Activated naive CD8-positive, alpha-beta T cell treated with anti-CD3 and anti-CD28 coated beads, Interleukin-2, amount 10 ng/mL, durations not matched to agents 7 days and 5 days (primary cell): ENCODE measurements at places on chromosomes 1 and 21. TPM values are rescaled to one million over a fixed set of nuclear protein-coding genes. Genes with fewer than 3 reads are reported as not detected.

- no peak for DNase-seq
These were observed 106.1 kb downstream of the CRYAA start for GRCh38 chr21:43274946-43275310.

- DNase-seq = no peak
These were observed 68.1 kb upstream of the RRP15 start for GRCh38 chr1:218217040-218217439.

DNA sequence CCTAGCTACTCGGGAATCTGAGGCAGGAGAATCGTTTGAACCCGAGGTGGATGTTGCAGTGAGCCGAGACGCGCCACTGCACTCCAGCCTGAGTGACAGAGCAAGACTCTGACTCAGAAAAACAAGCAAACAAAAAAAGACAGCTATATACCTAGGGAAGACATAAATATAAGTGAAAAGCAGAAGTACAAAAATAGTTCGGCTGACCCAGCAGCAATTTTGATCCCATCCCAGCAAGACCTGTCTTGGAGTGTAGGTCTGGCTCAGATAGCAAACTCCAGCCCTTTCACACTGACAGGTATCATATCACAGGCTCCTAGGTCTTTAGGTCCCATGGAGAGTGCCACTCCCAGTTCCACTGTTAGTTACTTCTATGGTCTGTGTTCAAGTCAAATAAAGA is 14.6 kb downstream of the MTX1 start:
- no peak for DNase-seq

ETV3 gene
- 39.4 TPM for total RNA-seq

GRCh38 chr1:172252321-172252720 is 168.2 kb upstream of the C1orf105 start:
- no peak for DNase-seq

GRCh38 chr1:23369335-23370013 is at the start of gene ZNF436:
ZNF436 (minus strand) TSS chr1:23369836; CDS start chr1:23368005, 1,831 bp downstream.
- DNase-seq = no peak

- no peak for DNase-seq
These were observed 90.0 kb downstream of the STUM start for GRCh38 chr1:226638608-226639007.

BARHL2 gene
- not detected for total RNA-seq

- DNase-seq = no peak
These were observed 1528.0 kb upstream of the TPTE start for GRCh38 chr21:8993284-8993942.

TMPRSS15 gene
- not detected for total RNA-seq

SAMSN1 gene
- total RNA-seq = 121 TPM

DNA sequence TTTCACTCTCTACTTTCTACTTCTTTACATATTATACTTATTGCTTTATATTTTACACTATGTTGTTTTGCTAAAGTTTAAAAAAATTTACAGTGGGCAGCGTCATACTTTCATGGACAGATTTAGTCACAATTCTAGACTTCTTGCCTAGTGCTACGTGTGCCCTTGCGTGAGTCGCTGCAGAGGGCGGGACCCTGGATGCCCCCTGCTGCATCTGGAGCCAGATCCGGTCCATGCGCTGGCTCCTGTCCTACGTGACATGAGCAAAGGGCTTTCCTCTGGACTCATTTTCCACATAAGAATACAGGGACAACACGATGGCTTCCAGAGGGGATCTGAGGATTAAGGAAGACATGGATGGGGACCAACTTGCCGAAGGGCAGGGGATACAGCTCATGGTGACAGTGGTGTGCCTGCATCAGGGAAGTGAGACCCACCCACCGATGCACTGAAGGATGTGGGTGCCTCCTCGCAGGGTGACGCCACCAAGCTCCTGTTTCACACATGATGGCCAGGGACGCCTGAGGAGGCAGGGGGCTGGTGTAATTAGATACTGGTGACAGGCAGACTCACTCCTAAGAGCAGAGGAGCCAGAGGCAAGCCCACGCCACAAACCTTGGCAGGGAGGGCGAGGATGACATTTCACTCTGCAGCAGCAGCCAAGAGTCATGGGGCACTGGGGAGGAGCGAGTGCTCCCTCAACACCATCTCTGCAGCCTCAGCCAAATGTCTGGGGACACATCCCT is 86.6 kb downstream of the DMRTB1 start:
- DNase-seq = peak; percentile 9

GRCh38 chr1:151540982-151541377 is 871 bp downstream of the TUFT1 start:
- DNase-seq = no peak

SLFNL1 gene
- 0.60 TPM for total RNA-seq

- DNase-seq = no peak
These were observed 51.3 kb downstream of the DNAJC6 start for GRCh38 chr1:65360648-65361047.

TOE1 gene
- total RNA-seq = 20.4 TPM

DNA sequence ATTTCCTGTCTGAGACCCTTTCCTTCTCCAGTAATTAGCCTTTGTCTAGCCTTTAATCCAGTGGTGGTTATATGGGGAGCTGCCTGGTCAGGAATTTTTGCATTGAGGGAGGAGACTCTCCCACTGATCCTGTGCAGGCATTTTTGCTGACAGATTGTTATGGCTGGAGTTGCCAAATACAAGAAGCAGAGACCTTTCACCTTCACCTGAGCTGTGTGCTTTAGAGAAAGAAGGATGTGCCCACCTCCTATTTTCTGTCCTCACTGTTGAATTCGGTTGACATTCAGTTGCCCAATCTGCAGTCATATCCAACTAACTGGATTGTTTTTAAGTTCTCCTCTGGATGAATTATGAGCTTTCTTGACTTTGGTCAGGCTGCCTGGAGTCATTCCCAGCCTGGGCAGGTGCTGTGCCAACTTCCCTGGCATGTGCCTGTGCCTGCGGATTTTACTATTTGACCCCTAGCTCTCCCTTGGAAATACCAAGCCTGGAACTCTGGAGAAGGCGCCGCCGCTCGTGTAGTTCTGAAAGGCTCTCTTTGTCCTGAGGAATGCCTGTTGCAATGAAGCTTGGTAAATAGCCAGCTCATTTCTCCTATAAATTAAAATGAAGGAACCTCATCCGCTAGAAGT is 143.9 kb downstream of the NOS1AP start:
- DNase-seq = no peak

GBP4 gene
- 69.7 TPM for total RNA-seq

BLACAT1 gene
- total RNA-seq = 0.51 TPM

CXADR gene
- 0.08 TPM for total RNA-seq

DNA sequence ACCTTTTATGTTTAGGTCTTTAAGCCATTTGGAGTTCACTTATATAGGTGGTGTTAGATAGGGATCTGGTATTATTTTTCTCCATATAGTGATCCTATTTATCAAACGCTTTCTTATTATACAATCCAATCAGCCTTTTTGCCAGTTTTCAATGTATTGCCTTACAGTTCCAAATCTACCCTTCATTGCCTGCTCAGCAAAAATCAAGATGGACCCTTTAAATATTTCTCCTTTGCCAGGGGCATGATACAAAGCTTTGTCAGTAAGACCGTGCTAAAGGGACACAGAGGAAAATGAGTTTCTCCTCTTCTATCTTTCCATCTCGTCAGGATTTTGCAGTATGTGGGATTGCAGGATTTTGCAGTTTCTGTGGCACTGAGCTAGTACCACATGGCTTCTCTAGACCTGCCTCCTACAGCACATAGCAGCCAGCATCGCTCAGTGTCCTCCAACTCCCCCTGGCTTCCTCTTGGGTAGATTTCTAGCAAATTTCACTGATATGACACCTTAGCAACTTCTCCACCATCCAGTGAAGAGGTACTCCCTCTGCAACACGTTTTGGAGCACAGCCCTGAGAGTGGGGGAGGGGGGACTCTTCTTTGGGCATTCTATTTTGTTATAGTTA is 22.5 kb upstream of the CAP1 start:
- no peak for DNase-seq

RABIF gene
- 13.1 TPM for total RNA-seq

DNA sequence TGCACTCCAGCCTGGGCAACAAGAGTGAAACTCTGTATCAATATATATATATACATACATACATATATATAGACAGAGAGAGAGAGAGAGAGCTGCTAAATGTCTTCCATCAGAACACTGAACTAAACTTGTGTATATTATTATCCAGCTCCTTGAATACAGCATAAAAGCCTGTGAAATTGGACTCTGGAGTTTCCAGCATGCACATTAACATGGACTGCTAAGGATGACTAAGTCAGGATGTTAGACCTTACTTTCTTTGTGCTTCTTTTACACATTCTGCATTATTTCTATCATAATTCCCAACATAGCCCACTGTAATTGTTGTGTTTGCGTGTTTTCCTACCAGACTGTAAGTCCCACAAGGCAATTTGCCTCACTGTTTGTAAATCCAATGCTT is 259.1 kb downstream of the TGFB2 start:
- DNase-seq = no peak

DNA sequence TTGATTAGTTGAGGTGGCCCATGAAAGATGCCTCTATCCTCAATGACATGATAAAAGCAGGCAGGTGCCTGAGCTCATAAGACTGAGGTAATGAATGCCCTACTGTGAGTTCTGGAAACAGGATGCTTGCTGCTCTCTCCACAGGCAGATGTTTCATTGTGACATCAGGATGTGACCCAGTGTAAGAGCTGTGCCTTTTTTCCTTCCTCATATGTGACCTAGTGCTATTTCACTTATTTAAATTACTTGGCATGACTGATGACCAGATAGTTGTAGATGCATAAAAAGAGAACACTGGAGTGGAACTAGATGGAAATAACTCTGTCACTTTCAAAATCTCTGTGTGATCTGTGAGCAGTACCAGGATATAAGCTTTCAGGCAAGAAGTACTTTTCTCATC is 31.9 kb downstream of the KIF14 start:
- DNase-seq = no peak

SYPL2 gene
- not detected for total RNA-seq

LAMB3 gene
- total RNA-seq = 0.96 TPM

EPS8L3 gene
- total RNA-seq = not detected

MPL gene
- total RNA-seq = not detected

GTF2B gene
- 40.2 TPM for total RNA-seq

DNA sequence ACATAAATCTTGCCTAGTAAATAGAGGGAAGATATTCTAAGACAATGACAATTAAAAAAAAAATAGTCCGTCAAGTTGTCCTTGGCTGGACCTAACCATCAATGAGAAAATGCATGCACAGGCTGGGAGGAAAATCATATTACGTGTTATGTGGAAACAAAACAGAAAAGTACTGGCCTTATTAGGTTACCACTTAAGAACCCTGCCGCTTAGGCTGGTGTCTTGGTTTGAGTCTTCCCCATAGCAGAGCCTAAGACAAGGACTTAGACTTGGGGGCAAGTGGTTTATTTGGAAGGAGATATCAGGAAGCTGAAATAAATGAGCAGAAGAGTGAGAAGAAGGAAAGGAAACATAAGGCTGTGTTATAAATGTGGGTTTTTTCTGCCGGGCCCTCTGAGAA is 186.4 kb downstream of the MRPL39 start:
- no peak for DNase-seq

- DNase-seq = no peak
These were observed 23.3 kb upstream of the LYPD8 start for GRCh38 chr1:248778906-248779305.

GRCh38 chr1:186754542-186755145 is 74.1 kb upstream of the PLA2G4A start:
- no peak for DNase-seq

- no peak for DNase-seq
These were observed 78.7 kb downstream of the NTMT2 start for GRCh38 chr1:170224469-170224868.

- DNase-seq = no peak
These were observed 37.9 kb upstream of the RHOU start for GRCh38 chr1:228697207-228698016.

DNA sequence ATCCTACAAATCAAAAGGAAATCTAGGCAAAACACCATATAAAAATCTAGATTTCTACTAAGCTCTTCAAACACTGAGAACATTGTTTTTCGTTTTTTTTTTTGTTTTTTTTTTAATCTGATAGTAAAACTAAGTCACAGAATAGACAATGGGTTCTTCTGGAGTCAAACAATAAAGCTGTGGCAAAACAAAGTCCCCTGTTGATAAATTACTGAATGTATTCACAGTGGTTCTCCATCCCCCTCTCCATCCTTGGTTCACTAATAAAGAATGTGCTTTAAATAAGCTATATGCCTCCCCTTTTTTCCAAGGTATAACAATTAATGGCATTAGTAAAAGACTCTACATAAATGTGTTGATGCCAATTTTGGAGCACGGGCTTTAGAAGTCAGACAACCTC is 16.7 kb upstream of the ATP1B1 start:
- no peak for DNase-seq

- DNase-seq = no peak
These were observed 65.3 kb downstream of the SSBP3 start for GRCh38 chr1:54340878-54341277.

- DNase-seq = no peak
These were observed 9.1 kb upstream of the PCNX2 start for GRCh38 chr1:233304489-233305102.

GRCh38 chr21:30497065-30497464 is at the start of gene KRTAP19-4:
KRTAP19-4 (minus strand) TSS chr21:30497165; CDS start chr21:30497110, 55 bp downstream.
- no peak for DNase-seq

GRCh38 chr1:94619731-94620130 is 78.2 kb upstream of the F3 start:
- DNase-seq = no peak

TMCO2 gene
- not detected for total RNA-seq

- no peak for DNase-seq
These were observed 91.6 kb upstream of the COL6A1 start for GRCh38 chr21:45889961-45890360.

GRCh38 chr1:235930543-235930942 is 63.8 kb upstream of the LYST start:
- DNase-seq = no peak

POGZ gene
- 104 TPM for total RNA-seq

CCDC181 gene
- total RNA-seq = not detected

OR4F29 gene
- total RNA-seq = not detected

ZNF683 gene
- total RNA-seq = 9.9 TPM

DNA sequence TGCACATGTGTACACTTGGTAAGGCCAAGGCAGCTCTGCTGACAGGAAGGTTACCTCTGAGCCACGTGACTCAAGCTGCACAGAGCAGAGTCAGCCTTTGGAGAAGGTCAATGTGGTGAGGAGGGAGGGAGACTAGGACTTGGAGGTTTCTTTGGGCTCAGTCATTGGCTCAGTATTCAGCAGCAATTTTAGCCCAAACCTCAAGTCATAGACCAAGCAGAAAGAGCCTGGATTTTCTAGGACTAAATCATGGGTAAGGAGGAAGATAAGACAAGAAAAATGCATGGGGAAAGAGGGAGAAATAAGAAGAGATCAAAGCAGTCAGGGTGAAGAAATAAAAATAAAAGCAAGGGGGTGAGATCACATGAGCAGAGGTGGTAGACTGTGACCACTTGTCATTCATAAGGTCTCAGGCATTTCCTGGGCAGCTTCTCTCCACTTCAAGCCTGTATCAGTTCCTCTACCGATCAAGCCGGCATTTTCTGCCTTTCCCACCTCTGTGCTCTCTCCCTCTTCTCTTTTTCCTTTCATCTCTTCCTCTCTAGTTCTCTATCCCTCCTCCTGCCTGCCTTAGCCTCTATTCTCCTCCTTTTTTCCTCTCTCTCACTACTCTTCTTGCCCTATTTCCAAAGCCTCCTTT is 51.7 kb upstream of the DUSP10 start:
- DNase-seq = no peak

GRCh38 chr1:205988585-205988995 is 14.6 kb downstream of the RAB7B start:
- DNase-seq = no peak
